CD4-positive, alpha-beta T cell treated with Interleukin-6 at 100 ng/mL for 8 hours (primary cell): ENCODE measurements at places on chromosomes 11 and 22.

- no peak for DNase-seq
Measured at GRCh38 chr11:47589977-47590861, 3.7 kb downstream of the FAM180B start.

DNA sequence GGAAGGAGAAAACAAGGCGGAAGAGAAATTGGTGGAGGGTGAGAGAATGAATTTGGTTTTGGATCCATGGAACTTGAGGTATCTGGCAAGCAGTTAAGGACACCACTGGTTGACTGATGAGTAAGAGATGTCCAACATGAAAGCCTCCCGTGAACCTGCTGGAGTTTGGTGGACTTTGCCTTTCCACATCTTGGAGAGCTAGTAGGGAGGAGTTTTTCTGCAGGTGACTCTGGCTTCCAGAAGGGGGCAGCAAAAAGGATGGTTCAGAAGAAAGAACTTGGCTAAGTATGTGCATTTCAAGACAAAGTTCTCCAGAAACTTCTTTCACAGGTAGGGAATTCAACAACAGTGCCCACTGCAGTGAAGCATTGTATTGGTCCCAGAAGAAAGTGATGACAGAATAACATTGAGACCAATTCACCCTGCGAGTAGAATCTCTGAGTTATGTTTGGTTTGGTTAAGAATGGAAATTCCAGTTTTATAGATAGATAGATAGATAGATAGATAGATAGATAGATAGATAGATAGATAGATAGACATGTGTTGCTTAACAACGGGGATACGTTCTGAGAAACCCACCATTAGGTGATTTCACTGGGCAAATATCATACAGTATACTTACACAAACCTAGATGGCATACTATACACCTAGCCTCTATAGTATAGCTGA is 28.5 kb downstream of the DCDC1 start:
- peak; percentile 16 for DNase-seq

GRCh38 chr22:37680191-37680851 is 4.9 kb downstream of the LGALS1 start:
- no peak for DNase-seq

GRCh38 chr11:14144934-14145333 is 182.4 kb downstream of the SPON1 start:
- no peak for DNase-seq

DNA sequence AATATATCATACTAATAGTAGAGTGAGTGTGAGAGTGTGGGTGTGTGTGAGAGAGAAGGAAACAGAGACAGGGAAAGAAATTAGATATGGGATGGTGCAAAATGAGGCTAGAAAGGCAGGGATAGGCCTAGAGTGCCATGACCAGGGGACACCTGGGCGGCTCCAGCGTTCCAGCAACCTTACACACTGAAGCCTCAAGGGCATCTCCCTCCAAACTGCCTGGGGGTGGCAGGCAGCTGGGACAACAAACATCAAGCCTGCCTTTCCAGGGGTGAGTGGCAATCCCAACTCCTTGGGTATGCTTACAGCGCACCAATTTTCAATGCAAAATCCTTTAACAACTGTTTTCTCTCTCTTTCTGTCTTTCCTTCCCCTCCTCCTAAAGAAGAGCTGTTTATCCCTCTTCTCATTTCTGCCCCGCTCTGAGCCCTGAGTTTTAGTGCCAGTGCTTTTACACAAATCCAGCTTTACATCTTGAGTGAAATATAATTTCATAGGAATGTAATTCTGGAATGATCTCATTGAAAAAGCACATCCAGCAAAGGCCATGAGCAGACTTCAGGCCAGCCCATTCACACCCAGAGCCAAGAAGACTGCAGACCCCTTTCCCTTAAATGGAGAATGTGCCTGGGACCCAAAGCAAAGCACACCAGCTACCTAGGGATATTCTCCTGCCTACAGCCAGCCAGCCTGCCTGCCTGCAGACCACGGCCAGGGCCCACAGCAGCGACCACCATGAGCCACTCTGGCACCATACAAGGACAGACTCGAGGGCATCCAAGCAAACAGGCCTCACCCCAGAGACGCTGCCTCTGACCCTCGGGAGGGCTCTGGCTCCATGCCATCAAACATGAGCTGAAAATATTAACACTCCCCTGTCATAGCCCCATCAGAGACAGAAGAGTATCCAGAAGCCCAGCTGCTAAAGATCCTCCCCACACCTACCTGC is 90.3 kb downstream of the RPL27A start:
- DNase-seq, result no peak

GRCh38 chr11:12799334-12799835 is 125.2 kb downstream of the TEAD1 start:
- no peak for DNase-seq

- DNase-seq, result no peak
Measured at GRCh38 chr11:9977554-9977953, 313.7 kb downstream of the SWAP70 start.

DNA sequence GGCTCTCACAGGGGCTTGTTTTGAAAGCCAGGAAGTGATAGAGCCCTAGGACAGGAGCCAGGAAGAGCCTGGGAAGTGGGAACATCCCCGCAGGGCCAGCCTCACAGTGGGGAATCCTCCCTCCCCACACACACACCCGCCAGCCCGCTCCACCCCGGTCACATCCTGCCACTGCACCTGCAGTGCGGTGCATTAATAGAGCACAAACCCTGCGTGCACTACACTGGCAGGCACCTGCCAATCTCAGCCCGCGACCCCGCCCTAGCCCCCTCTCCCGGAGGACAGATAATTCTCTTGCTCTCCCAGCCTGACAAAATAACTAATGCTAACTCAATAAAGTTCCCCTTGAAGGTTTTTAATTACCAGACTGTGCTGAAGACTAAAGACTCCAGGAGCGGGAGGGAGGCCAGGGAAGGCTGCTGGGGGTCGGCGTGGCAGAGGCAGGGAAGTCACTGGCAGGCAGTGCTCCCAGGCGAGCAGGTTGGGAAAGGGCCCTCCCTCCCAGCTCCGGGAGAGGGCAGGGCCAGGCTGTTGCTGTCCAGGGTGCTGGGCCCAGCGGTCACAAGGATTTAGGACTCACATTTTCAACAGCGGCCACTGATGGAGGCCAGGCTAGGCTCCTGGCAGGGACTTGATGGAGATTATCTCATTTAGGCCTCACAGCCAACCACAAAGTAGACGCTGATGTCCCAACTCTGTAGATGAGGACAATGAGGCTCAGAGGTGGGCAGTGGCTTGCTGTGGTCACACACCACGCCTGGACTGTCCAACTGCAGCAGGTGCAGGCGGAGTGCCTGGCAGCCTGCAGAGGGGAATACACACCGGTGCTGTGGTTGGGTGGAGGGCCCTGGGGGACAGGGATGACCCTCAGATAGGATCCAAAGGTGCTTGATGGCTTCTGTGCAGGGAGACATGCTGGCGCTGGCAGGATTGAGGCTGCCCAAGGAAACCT is 23.9 kb upstream of the TCF20 start:
- peak; percentile 49 for DNase-seq

GRCh38 chr11:62621567-62622470 is at the start of gene B3GAT3:
B3GAT3 (minus strand) TSS chr11:62621986; CDS start chr11:62621947, 39 bp downstream.
- peak; percentile 96 for DNase-seq

GRCh38 chr11:59102259-59102765 is 4.7 kb upstream of the FAM111B start:
- peak; percentile 46 for DNase-seq

DNA sequence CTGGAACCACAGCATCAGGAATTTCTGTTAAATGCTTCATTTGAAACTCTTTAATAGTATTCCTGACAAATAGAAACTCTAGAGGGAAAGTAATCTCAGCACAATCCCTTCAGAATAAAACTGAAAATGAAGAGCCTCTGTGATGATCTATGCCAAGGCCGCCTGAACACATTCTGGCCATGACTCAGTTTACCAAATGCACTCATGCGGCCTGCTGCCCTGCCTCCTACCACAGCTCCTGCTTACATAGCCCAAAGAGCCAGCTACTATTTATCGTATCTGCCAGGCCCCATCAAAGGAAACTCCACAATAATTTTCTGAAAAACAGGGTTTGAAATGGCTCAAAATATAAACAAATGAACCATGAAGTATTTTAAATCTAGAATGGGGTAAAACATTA is 27.0 kb downstream of the ARL14EP start:
- DNase-seq, result no peak

DNA sequence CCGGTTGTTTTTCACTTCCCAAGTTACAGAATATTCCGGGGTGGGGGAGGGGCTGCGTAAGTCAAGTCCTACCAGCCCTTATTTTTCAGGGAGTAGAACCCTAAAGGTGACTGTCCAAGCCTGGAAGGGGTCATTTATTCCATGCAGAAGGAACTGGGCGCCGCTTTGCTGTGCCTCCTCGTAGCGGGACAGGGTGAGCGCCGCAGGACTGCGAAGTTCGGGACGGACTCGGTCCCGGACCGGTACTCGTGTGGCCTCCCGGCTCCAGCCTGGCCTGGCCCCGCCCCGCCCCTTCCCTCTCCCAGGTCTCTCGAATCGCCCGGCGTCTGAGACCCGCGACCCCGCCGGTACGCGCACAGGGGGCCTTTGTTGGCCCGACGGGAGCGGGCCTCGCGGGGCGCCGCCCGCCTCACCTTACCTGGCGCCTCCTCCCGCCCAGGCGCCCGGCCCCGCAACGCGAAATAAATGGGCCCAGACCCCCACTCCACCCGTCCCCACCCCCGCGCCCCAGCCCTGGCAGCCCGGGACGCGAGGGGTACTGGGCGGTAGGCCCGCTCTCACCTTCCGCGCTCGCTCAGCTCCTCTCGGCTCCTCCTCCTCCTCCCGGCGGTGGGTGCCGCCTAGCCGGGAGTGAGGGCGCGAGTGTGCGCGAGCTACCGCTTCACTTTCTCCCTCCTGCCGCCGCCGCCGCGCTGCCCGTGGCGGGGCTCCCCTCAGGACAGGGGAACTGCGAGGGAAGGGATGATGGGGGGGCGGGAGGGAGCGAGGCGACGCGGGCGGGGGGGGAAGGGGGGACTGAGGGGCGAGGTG is 698 bp downstream of the PAK1 start:
- DNase-seq, result peak; percentile 34

GRCh38 chr11:79708319-79708932 is 267.6 kb upstream of the TENM4 start:
- no peak for DNase-seq
